ENCODE measurements at places on chromosomes 1 and 21. TPM values are rescaled to one million over a fixed set of nuclear protein-coding genes. Genes with fewer than 3 reads are reported as not detected.

TMEM82 gene
- not detected for total RNA-seq

INAVA gene
- 292 TPM for total RNA-seq

CA14 gene
- total RNA-seq: not detected

DNA sequence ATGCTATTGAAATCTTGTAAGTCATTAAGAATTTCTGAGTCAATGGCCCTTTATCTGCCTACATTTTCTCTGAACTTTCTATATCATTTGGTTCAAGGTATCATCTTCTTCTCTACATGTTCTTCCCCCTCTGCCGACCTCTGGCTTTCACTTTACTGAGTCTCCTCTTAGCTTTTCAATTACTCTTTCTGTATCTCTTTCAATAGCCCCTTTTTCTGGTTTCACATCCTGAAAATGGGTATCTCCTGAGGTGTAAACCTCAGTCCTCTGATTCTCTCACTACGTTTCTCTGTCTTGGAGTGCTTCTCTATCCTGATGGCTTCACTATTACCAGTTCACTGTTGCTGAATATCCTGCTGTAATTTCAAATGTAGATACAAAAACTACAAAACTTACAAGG is 98.9 kb downstream of the LYST start:
- no peak for DNase-seq

DNA sequence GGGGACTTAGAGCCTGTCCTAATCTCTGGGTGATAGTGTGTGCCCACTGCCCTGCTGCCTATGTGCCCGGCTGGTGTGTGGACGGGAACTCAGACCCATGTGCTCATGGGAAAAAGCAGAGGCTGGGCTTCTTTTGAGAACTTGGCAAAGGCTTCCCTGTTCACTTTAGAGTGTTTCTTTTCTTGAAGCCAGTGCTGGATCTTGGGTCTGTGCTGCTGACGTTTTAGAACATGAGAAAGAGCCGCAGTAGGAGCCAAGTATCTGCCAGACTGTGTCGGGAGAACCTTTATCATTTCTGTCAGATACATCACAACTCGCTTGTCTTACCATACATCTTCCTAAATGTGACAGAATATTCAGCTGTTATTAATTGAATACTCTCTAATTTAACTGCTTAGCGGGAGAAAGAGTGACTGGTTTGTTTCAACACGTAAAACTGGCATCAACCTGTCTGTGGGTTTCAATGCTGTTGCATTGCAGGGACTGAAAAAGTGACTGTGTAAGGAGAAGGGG is 195.2 kb downstream of the PBX1 start:
- DNase-seq: no peak

DNA sequence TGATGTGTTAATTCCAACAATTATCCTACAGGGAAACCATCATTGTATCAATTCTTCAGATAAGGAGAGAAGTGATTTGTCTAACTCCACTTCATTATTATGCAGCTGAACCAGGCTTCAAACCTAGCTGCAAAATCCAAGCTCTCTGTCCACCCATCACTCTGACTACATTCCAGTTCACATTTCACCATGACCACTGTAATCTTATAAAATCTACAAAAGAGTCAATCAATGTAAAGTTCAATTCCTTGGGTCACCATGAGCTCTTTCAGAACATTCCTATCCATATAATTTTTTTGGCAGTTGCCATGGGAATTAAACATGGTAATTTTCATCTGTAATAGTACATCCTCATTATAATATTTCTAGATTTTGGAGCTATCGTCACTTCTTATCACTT is 100.9 kb downstream of the PLPPR5 start:
- no peak for DNase-seq

GRCh38 chr1:182662121-182662890 is 22.1 kb downstream of the RGS8 start:
- no peak for DNase-seq

Data from kidney epithelial cell (primary cell).